Dermis microvascular lymphatic vessel endothelial cell (primary cell): ENCODE measurements at places on chromosomes 11 and 22. TPM values are rescaled to one million over a fixed set of nuclear protein-coding genes. Genes with fewer than 3 reads are reported as not detected.

The OR4A16 gene
- not detected in 2 replicates for total RNA-seq

The CAVIN3 gene
- 106 and 127 TPM in 2 replicates for total RNA-seq

The TMPRSS6 gene
- not detected in 2 replicates for total RNA-seq

The TMPRSS4 gene
- total RNA-seq, result not detected in 2 replicates

The OR2D2 gene
- total RNA-seq, result 0.13 and 0.25 TPM in 2 replicates

The FAM111B gene
- 11.0 and 14.4 TPM in 2 replicates for total RNA-seq

The HTATIP2 gene
- total RNA-seq, result 45.1 and 46.2 TPM in 2 replicates

The PHOX2A gene
- not detected in 2 replicates for total RNA-seq

The APOL4 gene
- total RNA-seq, result 3.6 and 7.1 TPM in 2 replicates

The MTNR1B gene
- not detected in 2 replicates for total RNA-seq

The C11orf98 gene
- total RNA-seq, result 23.3 and 24.4 TPM in 2 replicates

The UPB1 gene
- under 0.01 TPM in 1 of 2 replicates, not detected in the other for total RNA-seq

The A4GALT gene
- 43.8 and 70.8 TPM in 2 replicates for total RNA-seq

The CNTN5 gene
- not detected in 2 replicates for total RNA-seq

The HBE1 gene
- not detected in 2 replicates for total RNA-seq

The MPEG1 gene
- not detected in 2 replicates for total RNA-seq

The POTEH gene
- not detected in 2 replicates for total RNA-seq

The TYR gene
- not detected in 2 replicates for total RNA-seq

The MISFA gene
- total RNA-seq, result 0.13 and 1.0 TPM in 2 replicates

The SMTNL1 gene
- total RNA-seq, result not detected in 2 replicates

The GSTT2B gene
- total RNA-seq, result 5.4 and 7.0 TPM in 2 replicates

The SYT7 gene
- total RNA-seq, result 0.25 and 0.39 TPM in 2 replicates

The RAB6A gene
- total RNA-seq, result 80.4 and 90.9 TPM in 2 replicates

The BARX2 gene
- total RNA-seq, result not detected in 2 replicates

The SHANK3 gene
- 7.8 and 19.7 TPM in 2 replicates for total RNA-seq

The OTOG gene
- total RNA-seq, result not detected in 2 replicates

The CD59 gene
- 669 and 765 TPM in 2 replicates for total RNA-seq

The KDM4E gene
- not detected in 2 replicates for total RNA-seq

The OR2AG1 gene
- total RNA-seq, result not detected in 2 replicates

The NXPE2 gene
- not detected in 2 replicates for total RNA-seq

The CARD16 gene
- total RNA-seq, result 53.5 and 65.6 TPM in 2 replicates

The OTUB1 gene
- 50.2 and 62.2 TPM in 2 replicates for total RNA-seq

The XPNPEP3 gene
- total RNA-seq, result 5.4 and 7.0 TPM in 2 replicates

The LIF gene
- 0.25 and 0.26 TPM in 2 replicates for total RNA-seq

The BAIAP2L2 gene
- 0.25 TPM in 1 of 2 replicates, not detected in the other for total RNA-seq

The IL17REL gene
- total RNA-seq, result under 0.01 TPM in 1 of 2 replicates, not detected in the other

The SCT gene
- not detected in 2 replicates for total RNA-seq

The TBCEL gene
- total RNA-seq, result 19.3 and 27.2 TPM in 2 replicates

The RFPL1 gene
- total RNA-seq, result not detected in 2 replicates

The CAT gene
- total RNA-seq, result 43.0 and 49.7 TPM in 2 replicates

The RFPL3 gene
- total RNA-seq, result not detected in 2 replicates

The PTPRCAP gene
- 0.51 TPM in 1 of 2 replicates, not detected in the other for total RNA-seq

The DCDC1 gene
- under 0.01 TPM in 2 replicates for total RNA-seq

The NEFH gene
- total RNA-seq, result 0.13 TPM in 2 replicates

The MS4A13 gene
- total RNA-seq, result not detected in 2 replicates

The RBM7 gene
- 52.8 and 53.4 TPM in 2 replicates for total RNA-seq

The CECR2 gene
- under 0.01 TPM in 2 replicates for total RNA-seq

The DNAJB7 gene
- total RNA-seq, result not detected in 2 replicates

The OR56A1 gene
- not detected in 2 replicates for total RNA-seq

The SYT9 gene
- total RNA-seq, result 0.77 and 1.6 TPM in 2 replicates
